ENCODE measurements at places on chromosomes 6 and 20.

GRCh38 chr6:4778086-4778485 is 1.9 kb downstream of the CDYL start:
- DNase-seq = peak; percentile 41

GRCh38 chr20:60292001-60292520 is 333.8 kb downstream of the CDH26 start:
- no peak for DNase-seq

DNA sequence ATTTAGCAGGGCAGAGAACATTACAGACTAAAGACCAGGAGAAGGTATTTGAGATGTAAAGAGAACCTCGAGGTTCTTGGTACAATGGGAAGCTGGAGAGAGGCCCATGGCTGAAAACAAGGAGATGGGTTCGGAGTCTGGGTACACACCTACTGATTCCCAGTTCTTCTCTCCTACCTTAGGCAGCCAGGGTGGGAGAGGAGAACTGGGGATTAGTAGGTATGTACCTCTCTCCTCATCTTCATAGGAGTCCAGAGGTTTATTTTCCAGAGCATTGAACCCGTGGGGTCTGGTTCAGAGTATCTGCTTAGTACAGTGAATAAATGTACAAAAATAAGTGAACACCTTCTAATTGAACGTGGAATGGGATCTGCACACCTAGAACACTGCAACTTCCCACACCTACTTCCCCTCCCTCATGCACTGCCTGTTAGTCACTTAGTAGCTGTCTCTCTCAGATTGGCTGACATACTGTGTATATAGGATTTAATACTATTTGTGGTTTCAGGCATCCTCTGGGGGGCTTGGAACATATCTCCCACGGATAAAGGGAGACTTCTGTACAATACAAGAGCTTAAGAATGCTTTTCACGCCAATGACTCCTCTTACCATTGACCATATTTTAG is 23.5 kb upstream of the NUP153 start:
- DNase-seq = peak; percentile 16

- peak; percentile 82 for DNase-seq
These were observed 504.9 kb upstream of the MARCKS start for GRCh38 chr6:113352029-113352801.

DNA sequence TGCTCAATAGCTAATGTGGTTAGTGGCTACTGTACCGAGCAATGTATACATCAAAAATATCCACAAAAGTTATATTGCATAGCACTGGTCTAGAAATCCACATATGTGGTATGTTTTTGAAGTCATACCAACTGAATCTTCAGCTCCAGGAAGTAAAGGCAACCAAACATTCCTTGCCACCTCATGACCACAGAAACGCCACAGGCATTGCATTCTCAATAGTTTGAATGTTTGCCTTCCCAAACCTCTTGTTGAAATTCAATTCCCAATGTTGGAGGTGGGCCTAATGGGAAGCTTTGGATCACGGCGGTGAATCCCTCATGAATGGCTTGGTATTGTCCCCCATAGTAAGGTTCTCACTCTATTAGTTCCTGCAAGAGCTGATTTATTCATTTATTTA is 18.2 kb upstream of the ZNF391 start:
- no peak for DNase-seq

DNA sequence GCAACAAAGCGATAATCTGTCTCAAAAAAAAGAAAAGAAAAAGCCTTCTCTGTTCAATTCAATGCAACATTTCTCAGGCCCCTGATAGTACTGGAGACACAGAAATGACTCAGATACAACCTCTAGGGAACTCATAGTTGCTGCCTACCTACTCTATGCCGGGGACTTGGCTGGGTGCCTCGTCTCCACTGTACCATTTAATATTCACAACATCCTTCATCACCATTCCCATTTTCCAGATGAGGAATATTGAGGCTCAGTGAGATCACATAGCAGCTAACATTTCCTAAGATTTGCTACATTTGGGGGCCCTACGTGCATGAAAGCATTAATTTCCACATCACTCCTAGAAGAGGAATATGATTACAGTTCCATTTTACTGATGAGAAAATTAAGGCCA is 7.5 kb downstream of the NOL4L start:
- DNase-seq = peak; percentile 18

GRCh38 chr20:45828589-45828988 is 1.5 kb upstream of the TNNC2 start:
- DNase-seq = no peak

DNA sequence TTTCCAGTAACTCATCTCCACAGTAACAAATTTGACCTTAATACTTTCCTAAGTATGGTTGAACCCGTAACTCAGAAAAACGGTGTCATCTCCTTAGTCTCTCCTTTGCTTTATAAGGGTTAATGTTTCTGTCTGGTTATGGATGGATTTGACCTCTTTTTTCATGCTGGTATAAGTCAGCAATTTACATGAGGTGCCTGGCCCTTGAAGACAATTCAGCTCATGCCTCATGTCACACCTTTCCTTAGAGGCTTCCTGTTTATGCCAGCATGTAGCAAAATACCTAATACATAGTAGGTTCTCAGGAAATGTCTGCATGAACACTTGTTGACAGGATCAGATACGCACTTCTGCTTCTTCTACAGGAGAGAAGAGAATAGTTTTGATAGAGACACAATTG is 37.7 kb upstream of the C20orf144 start:
- no peak for DNase-seq

DNA sequence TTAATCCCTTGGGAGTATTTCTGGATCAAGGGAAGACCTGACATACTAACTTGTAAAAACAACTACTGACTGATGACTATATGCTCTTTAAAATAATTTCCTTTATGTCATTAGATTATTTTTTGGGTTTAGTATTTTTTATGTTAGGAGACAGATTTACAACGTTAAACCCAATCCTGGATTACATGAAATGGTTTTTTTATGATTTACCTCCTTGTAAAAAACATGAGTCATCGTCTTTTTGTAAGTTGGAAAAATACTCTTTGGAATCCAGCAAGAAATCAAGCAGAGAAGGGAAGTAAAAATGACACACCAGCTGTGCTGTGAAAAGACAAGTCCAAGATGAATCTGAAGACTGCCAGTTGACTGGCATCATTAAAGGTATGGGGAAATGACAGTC is 6.7 kb downstream of the STK4 start:
- peak; percentile 42 for DNase-seq

DNA sequence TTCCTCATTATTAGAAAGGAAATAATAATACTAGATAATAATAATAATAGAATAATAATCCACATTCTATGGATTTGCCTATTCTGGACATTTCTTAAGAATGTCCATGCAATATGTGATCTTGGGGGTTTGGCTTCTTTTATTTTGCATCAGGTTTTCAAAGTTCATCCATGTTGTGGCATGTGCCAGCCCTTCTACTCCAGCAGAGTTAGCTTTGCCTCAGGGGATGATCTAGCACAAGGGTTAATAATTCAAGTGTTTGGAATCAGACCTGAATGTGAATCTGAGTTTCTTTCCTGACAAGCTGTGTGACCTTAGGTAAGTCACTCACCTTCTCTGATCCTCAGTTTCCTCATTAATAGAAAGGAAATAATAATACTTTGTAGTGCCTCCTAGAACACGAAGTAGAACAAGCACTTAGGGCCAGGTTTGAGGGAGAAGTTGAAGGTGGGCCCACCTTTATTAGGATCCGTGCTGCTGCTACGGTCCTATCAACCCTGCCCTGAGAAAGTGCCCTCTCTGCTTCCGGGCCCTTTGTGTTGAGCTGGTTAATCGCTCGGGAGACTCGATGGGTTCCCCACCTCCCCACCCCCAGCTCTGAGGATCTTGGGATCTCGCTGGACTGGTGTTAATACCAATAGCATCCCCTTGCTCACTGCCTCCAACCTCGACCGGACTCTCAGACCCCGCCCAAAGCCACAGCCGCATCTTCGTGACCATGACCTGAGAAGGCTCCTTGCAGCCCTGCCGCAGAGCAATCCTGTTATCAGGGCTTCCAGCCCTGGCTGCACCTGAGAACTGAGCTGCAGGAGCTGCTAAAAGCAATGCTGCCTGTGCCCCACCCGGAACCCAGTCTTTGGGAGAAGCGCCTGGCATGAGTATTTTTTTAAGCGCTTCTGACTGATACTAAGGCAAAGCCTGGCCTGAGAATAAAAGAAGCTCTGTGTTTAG is 26.9 kb downstream of the RBM38 start:
- no peak for DNase-seq

GRCh38 chr6:106629859-106630163 is 433 bp downstream of the QRSL1 start:
- no peak for DNase-seq

- DNase-seq = no peak
These were observed 48.9 kb downstream of the DUSP22 start for GRCh38 chr6:340991-341827.

Data from iris pigment epithelial cell (primary cell).